ENCODE measurements at places on chromosomes 13 and 19.

GRCh38 chr19:56840451-56841192 lies at the start of the genes PEG3 and ZIM2:
PEG3 (minus strand) TSS chr19:56840726; CDS start chr19:56824655, 16,071 bp downstream.
ZIM2 (minus strand) TSS chr19:56840726; CDS start chr19:56824277, 16,449 bp downstream.
- DNase-seq: no peak

DNA sequence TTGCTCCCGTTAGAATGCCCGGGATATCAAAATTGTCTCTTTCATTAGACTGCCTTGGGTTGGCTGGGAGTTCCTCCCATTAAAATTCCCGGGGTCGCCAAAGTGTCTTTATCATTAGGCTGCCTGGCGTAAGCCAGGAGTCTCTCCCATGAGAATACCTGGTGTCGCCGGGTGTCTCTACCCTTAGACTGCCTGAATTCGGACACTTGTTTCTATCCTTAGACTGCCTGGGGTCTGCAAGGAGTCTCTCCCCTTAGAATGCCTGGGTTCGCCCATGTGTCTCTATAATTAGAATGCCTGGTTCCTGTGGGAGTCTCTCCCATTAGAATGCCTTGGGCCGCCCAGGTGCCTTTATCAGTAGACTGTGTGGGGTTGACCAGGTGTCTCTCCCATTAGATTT lies 1538.2 kb downstream of the UQCRFS1 start:
- no peak for DNase-seq

DNA sequence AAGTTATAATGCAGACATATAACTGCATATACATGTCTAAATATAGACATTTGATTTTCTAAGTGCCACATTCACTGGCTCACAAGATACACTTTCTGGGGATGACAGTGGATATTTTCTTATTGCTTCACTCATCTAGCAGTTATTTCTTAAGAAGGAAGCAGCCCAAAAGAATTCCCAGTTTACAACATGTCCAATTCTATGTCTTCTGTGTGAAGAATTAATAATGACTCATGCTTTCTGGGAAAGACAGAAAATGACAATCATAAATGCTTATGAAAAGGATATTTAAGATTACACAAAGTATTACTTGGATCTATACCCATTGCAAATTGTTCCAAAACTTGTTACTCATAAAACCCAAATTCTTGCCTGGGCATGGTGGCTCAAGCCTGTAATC lies 543.4 kb downstream of the SUCLA2 start:
- DNase-seq: no peak

DNA sequence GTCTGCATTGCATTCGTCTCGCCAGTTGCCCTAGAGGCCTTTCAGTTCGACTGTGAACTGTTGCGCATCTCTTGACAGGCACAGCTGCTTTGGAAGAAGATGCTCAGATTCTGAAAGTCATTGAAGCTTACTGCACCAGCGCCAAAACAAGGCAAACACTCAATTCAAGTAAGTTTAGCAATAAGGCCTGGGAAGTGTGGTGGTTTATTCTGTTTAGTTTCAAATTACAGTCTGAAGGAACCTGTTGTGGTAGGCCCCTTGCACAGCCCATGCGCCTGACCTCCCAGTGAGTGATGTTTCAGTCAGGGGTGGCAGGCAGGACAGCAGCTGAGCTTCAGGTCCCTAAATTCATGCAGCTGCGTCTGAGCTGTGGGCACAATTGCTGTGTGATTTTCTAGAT lies 32.2 kb upstream of the TEX29 start:
- no peak for DNase-seq

DNA sequence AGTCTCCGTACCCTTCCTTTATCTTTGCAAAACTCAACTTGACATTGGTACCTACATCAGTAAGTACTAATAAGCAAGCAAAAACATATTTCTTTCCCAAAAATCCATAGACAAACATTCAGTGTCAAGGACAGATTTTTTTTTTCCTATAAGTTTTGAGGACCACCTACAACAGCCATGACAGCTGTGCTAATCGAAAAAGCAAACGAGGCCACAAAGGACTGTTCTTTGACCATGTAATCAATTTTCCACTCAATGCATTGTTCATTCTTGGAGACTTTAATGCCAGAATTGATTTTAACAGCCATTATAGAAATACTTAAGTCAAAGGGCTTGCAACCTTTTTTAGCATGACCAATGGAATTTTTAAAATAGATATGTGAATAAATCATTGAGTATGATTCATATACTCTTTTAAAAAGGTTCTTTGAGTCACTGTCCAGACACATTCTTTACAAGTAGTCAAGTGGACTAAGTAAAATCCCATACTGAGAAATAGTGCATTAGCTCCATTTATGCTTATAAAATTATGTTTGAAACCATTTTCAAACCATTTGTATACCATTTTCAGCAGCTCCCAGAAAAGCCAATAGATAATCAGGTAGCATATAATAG lies 323.9 kb downstream of the MZT1 start:
- DNase-seq: no peak

- DNase-seq: peak; percentile 19
Observed at GRCh38 chr13:23609874-23610576, 39.8 kb downstream of the TNFRSF19 start.

- DNase-seq: peak; percentile 38
Observed at GRCh38 chr19:55255618-55256423, 3.0 kb downstream of the PPP6R1 start.

- peak; percentile 91 for DNase-seq
Observed at GRCh38 chr19:7098701-7099596, 29.4 kb downstream of the ZNF557 start.

GRCh38 chr19:38270587-38271167 lies 6.3 kb downstream of the SPINT2 start:
- peak; percentile 90 for DNase-seq

- no peak for DNase-seq
Observed at GRCh38 chr13:42607546-42607945, 33.6 kb downstream of the TNFSF11 start.

- DNase-seq: no peak
Observed at GRCh38 chr13:92260363-92260762, 861.9 kb downstream of the GPC5 start.

DNA sequence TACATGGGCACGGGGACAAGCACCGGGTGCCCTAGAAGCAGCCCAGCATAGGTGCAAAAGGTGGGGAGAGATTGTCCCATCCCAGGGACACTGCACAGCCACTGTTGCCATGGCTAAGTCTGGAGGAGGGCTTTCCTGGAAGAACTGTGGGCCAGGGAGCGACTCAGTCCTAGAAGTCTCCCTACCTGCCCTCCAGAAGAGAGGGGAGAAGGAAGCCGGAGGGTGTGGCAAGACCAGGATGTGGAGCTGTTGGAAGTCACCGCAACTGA lies 2.3 kb upstream of the FBN3 start:
- DNase-seq: no peak

DNA sequence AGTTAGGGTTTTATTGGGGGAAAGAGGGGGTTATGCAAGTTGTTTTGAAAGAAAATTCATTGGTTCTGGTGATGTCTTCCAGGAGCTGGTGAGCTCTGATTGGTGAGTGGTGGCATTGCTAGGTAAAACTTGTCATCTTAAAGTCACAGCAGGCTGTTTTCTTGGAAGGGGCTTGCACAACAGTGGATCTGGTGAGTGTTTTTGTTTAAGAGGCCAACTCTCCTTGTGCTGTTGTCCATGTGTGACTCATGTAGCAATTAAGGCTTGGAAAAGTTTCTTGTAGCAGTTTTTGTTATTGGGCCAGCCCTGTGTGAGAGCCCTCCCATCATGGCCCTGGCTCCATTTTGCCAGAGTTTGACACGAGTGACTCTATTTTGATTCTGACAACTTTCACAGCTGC lies 109.4 kb downstream of the RFC3 start:
- DNase-seq: peak; percentile 53

DNA sequence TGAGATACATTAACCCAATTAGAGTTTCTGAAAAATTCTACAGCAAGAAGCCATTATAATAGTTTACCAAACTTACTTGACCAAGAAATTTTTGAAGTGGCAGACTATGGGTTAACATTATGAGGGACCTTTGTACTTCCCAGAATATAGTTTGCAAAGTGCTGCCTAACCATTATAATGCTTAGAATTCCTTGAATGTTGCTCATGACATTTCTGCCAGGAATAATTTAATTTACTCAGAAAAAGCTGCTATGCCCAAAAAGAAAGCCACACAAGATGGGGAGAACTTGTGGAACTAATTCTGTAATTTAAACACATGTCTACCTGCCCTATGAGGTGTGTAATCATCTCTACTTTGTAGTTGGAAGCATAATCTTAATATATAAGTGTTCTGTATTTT lies 58.1 kb upstream of the MYCBP2 start:
- DNase-seq: no peak

DNA sequence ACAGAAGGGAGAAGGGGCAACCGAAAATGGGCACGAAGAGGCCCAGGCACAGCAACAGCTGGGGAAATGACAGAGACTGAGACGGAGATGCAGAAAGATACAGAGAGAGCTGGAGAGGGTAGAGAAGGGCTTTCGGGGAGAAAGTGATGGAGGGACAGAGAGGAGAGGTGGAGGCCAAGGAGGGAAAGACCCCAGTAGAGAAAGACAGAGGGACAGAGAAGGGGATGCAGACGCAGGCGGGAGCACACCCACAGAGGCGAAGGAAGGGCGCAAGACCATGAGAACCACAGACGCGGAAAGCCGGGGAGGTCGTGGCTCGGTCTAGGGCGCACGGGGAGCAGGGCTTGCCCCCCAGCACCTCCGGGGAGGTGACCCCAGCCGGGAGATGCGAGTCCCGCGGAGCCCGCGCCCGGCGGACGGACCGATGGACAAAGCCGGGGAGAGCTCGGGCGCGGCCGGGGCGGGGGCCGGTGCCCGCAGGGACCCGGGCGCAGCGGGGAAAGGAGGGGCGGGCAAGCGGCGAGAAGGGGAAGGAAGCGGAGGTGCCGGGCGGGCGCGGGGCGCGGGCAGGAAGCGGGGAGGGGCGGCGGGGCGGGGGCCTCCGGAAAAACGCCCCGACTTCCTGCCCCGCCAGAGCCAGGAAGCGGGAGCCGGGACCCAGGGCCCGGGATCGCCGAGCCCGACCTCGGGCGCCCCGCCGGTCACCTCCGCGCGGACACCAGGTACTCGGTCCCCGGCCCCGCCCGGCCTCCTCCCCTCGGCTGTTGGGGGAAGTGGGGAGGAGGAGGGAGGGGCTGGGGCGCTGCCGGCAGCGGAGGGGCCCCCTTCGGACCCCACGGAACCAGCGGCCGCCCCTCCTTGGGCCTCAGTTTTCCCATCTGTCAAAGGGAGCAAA lies at the start of gene ARHGEF1:
Gene ARHGEF1 (plus strand): TSS at position 617 of the 895 bp plus-strand sequence. CDS start 4,899 bp downstream, outside the sequence.
- DNase-seq: no peak

- no peak for DNase-seq
Observed at GRCh38 chr19:31560086-31561060, 211.1 kb upstream of the TSHZ3 start.

DNA sequence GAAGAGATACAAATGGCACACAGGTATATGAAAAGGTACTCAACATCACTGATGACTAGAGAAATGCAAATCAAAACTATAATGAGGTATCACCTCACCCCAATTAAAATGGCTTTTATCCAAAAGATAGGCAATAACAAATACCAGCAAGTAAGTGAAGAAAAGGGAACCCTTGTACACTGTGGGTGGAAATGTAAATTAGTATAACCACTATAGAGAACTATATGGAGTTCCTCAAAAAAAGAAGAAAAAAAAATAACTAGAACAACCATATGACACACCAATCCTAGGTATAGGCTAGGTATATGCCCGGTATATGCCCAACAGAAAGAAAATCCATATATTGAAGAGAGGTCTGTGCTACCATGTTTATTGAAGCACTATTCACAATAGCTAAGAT lies 150.9 kb downstream of the VWA8 start:
- DNase-seq: no peak

DNA sequence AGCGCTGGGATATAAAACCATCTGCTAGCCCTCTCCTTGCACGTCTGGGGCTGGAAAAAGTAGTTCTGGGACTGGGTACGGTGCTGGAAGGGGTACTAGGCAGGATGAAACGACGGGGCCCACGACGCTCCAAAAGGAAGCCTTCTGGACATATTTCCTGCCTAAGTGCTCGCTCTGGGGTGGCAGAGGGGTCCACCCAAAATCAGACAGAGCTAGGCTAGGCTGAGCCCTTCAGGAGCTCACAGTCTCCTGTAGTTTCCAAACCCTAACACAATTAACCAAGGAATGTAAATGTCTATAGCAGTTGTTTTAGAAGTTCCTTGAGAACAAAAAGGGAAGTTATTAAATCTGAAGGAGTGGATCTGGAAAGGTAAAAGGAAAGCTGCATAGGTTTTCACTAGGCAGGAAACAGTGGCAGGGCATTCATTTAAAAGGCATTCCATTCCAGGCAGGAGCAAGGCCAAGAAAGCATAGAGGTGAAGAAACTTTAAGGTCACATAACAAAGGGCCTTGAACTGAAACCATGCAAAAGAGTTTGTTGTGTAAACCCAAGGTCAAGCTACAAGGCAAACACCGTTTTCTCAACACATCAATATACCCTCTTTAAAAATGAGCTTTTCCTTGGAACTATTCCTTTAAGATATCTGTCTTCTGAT lies 634 bp upstream of the DIAPH3 start:
- peak; percentile 11 for DNase-seq

DNA sequence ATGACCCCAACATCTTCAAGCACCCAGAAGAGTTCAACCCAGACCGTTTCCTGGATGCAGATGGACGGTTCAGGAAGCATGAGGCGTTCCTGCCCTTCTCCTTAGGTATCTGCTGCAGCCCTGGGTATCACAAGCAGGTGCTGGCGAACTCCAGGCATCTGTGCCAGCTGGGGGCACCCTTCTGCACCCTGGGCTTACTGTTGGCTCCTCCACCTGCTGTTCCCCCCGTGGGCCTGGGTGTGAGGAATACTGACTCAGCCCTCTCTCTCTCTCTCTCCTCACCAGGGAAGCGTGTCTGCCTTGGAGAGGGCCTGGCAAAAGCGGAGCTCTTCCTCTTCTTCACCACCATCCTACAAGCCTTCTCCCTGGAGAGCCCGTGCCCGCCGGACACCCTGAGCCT lies 13.0 kb downstream of the CYP2S1 start:
- no peak for DNase-seq

DNA sequence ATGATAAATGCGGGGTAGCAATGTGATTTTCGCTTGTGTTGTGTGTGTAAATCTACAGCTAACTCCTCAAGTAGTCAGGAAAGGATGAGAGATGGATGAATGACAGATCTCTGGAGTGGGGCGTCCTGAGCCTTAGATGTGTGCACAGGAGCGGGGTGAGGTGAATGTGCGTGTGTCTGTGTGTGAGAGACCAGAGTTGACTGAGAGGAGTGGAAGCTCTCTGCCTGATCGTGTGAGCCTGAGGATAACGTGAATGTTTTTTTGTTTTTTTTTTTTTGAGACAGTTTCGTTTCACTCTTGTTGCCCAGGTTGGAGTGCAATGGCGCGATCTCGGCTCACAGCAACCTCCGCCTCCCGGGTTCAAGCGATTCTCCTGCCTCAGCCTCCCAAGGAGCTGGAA lies 805 bp downstream of the ZNF461 start:
- DNase-seq: no peak

GRCh38 chr13:94829185-94829836 lies 117.0 kb upstream of the SOX21 start:
- DNase-seq: no peak

- peak; percentile 74 for DNase-seq
Observed at GRCh38 chr19:3855320-3855719, 13.5 kb downstream of the ZFR2 start.

GRCh38 chr13:58960888-58961287 lies 1202.8 kb downstream of the DIAPH3 start:
- no peak for DNase-seq

Data from A172 (cell line).